Uterus (tissue), 4 donors: ENCODE measurements at places on chromosomes 7 and 10. TPM values are rescaled to one million over a fixed set of nuclear protein-coding genes. Genes with fewer than 3 reads are reported as not detected.

Gene GRM3
- not detected for total RNA-seq

Gene TET1
- 4.6 TPM for total RNA-seq

Gene ARF5
- total RNA-seq: 77.4 TPM

Gene RELN
- 2.9 TPM for total RNA-seq

Gene CCDC172
- not detected for total RNA-seq

Gene CPED1
- total RNA-seq: 51.0 TPM

Gene PLAU
- 12.0 TPM for total RNA-seq

DNA sequence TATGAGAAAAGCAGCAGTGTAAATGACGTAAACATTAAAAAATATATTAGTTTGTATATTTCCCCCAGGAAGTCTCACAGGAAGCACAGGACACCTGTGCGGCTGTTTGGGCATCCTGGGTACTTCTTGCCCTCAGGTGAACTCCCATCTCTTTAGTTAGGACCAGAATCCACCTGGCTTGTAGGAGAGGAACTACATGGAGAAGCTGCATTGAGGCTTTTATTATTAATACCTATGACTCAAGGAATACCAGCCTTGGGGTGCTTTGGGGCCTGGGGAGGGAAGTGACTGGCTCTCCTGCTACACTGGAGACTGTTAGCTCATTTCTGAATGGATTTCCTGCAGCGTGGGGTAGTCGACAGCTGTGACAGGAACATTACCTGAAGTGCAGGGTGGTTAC lies 40.0 kb upstream of the GSDME start:
- DNase-seq: no peak

DNA sequence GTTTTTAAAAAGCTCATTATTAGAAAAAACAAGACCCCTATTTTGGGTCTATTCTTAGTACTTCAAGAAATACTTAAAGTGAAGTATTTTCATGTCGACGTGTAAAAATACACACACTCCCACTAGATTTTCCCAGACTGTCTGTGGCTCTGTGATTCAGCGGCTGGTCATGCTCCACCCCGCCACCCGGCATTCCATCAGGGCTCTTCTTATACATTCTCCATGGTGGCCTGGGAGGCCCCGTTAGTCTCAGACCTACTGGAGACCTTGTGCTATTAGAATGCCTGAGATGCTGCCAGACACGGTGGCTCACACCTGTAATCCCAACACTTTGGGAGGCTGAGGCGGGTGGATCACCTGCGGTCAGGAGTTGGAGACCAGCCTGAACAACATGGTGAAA lies 13.1 kb downstream of the TECPR1 start:
- DNase-seq: no peak

- DNase-seq: peak; percentile 56
Observed at GRCh38 chr10:76432016-76433012, 1000.9 kb downstream of the LRMDA start.

DNA sequence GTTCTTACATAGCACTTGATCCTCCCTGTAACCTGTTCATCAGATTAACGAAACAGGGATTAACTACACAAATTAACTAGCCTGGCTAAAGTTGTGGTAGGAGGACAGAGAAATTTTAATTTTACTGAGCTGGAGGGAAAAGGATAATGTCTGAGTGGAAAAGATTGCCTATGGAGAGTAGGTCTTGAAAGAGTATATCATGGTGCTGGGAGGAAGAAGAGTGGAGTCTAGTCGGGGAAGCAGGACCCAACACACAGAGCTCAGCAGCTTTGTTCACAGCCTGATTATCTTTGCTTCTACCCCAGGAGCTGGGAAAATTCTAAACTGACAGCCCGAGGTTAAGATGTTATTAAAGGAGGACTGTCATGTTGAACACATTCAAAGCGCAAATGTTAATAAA lies 6.1 kb upstream of the KDM7A start:
- DNase-seq: no peak

- no peak for DNase-seq
Observed at GRCh38 chr10:28880683-28880950, 203.3 kb downstream of the BAMBI start.

- peak; percentile 52 for DNase-seq
Observed at GRCh38 chr10:116272440-116273283, at the start of gene GFRA1. GFRA1 (minus strand) TSS chr10:116273206; CDS start chr10:116272029, 1,177 bp downstream.

- DNase-seq: no peak
Observed at GRCh38 chr7:3866277-3866676, 565.2 kb downstream of the SDK1 start.

DNA sequence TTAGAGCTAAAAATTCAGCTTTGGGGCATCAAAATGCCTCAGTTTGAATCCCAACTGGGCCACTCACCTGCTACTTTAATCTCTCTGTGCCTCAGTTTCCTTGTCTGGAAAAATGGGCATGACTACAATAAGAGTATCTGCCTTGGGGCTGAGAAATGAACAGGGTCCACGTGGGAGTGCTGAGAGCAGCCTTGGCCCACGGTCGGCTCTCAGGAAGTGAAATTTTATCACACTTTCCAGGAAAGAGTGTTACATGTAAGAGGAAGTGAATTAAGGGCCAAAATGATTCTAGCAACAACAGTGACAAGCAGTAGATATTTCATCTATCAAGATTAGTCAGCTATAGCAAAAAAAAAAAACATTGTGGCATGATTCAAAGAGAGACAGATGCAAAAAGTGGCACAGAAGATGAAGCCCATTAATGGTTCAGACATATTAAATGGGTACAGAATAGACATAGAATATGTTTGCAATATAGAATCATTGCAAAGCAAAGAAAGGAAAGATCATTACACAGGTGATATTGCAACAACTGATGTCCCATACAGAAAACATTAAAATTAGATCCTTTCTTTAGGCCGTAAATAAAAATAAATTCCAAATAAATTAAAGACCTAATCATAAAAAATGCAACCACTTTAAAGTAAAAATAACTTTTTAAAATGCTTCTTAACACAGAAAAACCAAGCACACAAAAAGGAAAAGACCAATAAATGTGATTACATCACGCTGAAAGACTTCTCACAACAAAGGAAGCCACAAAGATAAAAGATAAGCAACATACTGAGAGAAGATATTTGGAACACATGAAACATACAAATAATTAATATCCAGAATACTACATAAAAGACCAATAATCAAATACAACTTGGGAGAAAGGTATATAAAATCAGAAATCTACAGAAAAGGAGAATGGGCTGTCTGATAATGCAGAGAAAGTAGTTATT lies 4.3 kb downstream of the TMEM273 start:
- DNase-seq: no peak
